ENCODE measurements at places on chromosomes 13 and 19. TPM values are rescaled to one million over a fixed set of nuclear protein-coding genes. Genes with fewer than 3 reads are reported as not detected.

The HTR2A gene
- 0.09 TPM for total RNA-seq

DNA sequence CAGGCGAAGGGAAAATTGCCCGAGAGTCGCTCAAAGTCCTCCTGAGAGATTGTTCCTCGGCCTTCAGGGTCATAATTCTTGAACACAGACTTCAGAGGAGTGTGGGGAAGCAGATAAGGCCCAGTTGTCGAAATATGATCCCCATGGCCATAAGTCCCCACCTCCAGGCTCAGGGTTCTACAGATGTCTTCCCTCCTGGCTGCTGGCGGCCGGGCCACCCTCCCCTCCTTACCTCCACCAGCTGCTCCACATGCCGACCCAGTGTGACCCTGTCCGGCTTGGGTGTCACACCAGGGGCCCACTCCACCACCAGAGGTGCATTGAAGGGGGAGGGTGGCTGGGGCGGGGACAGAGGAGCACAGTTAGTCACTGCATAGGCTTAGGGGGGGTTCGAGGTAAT, 10.1 kb downstream of the FAM98C start:
- no peak for DNase-seq

DNA sequence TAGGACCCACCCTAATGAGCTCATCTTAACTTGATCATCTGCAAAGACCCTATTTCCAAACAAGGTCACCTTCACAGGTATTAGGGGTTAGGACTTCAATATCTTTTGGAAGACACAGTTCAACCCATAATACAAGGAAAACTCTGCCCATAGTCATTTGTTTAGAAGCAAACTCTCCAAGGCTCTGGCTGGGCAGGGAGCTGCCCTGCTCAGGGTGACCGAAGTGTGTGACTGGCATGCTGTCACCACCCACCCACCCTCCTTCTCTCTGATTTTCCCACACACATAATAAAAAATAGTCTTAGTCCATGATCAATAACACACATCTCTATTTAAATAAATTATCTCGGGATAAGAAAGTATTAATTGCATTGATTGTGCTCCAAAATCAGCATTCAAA, 161.1 kb downstream of the KCTD15 start:
- no peak for DNase-seq

- no peak for DNase-seq
Measured at GRCh38 chr13:61187471-61187870, 228.2 kb downstream of the PCDH20 start.

DNA sequence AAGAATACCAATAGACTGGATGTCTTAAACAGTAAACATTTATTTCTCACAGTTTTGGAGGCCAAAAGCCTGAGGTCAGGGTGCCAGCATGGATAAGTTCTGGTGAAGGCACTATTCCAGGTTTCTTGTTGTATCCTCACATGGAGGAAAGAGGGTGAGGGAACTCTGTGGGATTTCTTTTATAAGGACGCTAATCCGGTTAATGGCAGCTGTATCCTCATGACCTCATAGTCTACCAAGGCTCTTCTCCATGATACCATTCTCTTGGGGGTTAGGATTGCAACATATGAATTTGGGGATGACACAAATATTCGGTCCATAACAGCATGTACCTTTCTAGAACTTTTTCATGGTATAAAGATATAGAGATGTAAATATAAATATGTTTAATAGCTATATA, 412.0 kb downstream of the LMO7 start:
- DNase-seq, result no peak

The SYT5 gene
- total RNA-seq, result not detected

The IRGC gene
- total RNA-seq, result not detected

The ZNF534 gene
- 2.3 TPM for total RNA-seq

DNA sequence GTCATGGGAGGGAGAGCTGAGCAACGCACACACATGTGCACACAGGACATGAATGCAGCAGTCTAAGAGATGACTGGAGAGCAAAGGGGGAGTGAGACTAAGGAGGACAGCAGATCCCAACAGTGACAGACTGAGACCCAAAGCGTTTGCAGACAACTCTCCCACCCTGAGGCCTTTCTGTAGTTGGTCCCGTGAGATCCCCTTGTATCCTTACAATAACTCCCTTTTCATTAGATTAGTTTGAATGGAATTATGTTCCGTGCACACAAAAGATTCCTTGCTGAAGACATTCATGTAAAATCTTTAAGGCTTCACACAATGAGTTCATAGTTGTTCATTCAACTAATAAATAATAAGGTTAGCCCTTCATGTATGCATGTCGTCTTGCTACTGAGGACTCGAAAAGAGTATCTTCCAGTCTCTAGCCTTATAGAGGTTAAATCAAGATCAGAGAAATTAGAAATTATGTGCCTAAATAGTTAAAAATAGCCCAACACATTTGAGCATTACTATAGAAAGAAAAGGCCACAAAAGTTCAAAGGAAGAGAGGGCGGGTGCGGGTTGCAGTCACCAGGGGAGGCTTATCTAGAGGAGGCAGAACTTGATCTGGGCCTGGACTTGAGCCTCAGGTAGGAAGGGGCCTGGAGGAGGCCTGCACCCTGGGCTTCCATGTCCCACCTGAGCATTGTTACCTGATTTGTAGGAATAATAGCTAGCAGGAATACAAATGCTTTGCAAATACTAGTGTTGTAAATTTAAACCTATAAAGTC, 3.1 kb upstream of the GTF3A start:
- DNase-seq, result no peak

DNA sequence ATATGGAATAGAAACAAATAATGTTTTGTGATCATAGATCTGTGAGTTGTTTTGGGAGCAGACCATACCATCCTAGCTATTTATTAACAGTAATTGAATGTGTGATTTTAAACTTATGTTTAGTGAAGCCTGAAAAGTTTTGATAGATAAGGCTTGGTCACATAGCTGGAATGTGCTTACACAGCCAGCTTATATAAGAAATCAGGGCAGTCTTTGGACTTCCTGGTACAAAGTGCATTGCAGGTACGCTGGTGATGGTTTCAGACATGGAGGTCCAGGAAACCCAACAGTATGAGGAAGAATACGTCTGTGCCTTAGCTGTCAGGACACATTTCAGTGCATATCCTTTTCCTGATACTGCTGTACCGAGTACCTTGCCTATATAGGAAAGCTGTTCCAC, 2316.2 kb upstream of the PCDH20 start:
- no peak for DNase-seq

The RB1 gene
- total RNA-seq, result 58.5 TPM

DNA sequence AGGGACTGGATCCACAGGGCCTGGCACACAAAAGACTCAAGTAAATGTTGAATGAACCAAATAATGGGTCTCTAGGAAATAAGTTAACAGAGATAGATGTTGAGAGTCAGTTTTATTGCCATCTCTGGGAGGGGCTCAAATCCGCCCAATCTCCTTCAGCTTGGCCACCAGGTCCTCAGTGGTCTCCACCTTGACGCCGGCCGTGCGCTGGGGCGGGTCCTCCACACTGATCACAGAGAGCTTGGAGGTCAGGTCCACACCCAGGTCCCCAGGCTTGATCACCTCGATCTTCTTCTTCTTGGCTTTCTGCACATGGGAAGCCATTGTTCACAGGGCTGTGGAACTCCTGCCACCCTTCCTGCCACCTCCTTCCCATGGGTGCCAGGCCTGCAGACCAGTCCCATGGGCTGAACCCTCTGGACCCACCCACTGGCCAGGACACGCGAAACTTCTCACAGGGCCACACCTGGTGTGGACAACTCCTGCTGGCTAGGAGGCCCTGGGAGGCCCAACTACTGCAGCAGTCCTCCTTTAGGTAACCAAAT, 3.2 kb upstream of the VSIG10L start:
- DNase-seq, result no peak

DNA sequence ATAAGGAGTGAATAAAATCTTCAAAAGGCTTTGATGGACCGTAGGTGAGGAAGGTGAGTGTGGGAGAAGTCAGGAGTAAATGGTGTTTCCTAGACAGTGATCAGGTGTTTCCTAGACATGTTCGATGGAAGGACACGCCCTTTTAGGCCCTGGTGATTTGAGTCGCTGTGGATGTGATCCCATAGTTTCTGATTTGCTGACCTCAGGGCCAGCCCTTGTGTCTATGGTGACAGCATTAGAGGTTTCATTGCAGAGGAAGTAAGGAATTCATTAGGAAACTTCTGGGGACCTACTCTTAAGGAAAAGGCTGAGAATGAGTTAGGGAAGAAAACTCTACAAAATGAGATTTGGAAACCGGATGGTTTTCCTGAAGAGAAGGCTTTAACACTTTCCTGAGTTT, 31.5 kb upstream of the RNF113B start:
- no peak for DNase-seq

GRCh38 chr13:42000846-42001245, 39.9 kb upstream of the VWA8 start:
- no peak for DNase-seq

DNA sequence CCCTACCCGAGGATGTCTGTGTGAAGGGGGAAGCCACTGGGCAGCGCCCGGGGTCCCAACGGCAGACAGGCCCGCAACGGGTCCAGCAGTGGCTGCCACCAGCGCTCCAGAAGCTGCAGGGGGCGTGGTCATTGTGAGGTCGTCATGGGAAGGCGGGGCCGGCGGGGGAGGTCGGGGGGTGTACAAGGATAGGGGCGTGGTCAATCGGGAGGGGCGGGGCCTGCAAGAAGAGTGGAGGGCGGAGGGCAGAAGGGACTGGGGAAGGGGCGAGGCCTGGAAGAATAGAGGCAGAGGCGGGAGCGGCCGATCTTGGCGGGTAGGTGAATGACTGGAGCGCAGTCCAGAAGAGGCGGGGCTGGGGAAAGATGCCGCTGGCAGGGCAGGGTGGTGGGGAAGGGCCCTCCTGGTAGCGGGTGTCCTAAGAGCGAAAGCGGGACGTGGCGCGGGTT, 4.4 kb downstream of the FUZ start:
- DNase-seq, result peak; percentile 99

- DNase-seq, result no peak
Measured at GRCh38 chr13:41413872-41414271, 43.5 kb upstream of the RGCC start.

DNA sequence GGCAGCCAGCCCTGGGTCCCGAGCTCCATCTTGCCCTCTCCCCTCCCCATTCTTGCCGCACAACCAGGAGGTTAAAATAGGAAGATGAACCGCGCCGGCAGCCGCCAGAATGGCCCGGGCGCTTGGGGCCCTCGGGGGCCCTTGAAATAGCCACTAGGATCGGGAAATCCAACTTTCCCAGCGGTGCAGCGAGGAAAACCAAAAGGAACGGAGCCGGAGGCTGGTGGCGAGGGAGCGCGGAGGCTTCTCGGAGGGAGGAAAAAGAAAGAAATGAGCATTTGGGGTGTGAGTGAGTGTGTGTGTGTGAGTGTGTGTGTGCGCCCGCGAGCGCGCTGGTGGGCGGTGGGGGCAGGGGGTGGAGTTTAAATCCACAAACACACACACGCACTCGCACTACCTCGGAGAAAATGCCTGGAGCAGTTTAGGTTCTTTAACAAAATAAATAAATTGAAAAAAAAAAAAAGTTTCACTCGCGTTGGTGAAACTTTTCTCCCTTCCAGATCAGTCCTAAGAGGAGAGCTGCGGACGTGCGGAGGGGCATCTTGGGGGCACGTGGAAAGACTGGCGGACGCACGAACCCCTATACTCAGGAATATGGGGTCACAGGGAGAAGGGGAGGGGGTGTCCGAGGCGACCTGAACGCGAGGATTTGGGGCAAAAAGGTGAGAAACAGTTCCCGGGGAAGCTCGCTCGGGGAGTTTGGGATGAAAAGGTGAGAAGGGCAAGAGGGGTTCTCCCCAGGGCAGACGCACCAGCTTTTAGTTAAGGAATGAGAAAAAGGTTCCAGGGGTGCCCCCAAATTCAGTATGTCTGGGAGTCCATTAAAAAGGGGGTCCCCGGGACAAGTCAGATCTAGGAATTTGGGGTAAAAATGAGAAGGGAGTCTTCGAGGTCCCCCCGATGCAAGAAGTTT, 1.3 kb downstream of the RFX2 start:
- DNase-seq, result peak; percentile 83

DNA sequence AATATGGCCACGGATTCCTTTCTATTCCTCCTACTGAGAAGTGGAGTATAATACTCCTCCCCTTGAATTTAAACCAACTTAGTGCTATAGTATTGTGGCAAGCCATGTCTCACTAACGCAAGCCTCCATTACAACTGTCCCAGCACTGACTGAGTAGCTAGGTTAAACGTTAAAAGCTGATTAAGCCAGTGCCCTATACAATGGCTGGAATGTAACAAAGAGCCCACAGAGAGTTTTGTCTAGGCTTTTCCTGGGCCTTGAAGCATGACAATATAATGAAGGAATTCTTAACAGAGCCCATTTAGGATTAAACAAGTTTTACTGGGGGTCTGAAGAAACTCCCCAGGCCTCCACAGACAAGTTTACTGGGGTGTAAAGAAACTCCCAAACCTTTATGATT, 254.5 kb upstream of the DACH1 start:
- DNase-seq, result no peak

Data from sciatic nerve (tissue), 2 donors.